Activated T-cell treated with anti-CD3 and anti-CD28 coated beads, Interleukin-2, amount 50 U/mL, for 4 hours (primary cell): ENCODE measurements at places on chromosomes 3 and 15.

GRCh38 chr3:15114466-15115358 lies 15.8 kb upstream of the RBSN start:
- no peak for DNase-seq

DNA sequence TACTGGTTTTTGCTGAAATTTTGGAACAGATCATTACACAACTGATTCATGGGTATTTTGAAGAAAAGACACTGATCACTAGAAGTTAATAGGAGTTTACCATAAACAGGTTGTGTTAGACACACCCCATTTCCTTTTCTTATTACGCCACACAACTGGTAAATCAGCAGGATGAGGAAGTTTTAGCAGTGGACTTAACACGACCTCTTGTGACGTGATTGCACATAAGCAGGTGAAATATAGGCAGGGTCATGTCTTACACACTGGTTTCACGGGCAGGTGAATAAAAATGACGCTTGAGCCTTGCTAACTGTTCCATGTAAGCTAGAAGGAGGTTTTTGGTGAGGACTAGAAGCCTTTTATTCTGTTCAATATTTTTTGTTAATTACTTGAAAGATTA lies 27.1 kb upstream of the TPRG1 start:
- no peak for DNase-seq

DNA sequence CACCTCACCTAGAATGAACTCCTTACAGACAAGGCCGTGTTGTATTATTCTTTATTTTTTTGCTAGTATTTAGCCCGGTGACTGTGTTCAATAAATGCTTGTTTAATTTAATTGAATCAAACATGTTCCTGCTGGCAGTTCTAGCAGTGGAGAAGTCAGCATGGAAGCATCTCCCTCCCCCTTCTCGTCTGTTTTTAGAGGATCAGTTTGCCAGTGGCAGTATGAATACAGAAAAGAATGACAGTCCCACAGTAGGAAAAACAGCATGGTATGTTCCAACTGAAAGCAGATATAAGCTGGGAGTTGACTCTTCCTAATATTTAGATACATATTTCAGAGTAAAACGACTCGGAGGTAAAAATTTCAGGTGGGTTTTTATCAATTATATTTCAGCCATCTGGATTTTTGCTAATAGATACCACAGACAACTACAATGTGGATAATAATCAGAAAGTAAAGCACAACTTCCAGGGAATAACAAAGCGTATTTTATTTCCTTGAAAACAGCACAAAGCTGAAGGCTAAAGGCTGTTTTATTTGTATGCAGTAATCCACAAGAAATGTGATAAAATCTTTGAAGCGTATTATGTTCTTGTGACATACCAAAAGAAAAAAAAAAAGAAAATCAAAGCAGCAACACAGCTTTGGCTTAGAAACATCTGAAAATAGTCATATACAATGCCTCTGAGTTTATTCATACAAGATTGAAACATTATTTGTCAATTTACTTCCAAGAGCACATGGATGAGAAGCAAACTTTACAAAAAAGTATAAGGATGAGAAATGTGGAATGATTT lies 244.5 kb upstream of the KCNMB2 start:
- no peak for DNase-seq

DNA sequence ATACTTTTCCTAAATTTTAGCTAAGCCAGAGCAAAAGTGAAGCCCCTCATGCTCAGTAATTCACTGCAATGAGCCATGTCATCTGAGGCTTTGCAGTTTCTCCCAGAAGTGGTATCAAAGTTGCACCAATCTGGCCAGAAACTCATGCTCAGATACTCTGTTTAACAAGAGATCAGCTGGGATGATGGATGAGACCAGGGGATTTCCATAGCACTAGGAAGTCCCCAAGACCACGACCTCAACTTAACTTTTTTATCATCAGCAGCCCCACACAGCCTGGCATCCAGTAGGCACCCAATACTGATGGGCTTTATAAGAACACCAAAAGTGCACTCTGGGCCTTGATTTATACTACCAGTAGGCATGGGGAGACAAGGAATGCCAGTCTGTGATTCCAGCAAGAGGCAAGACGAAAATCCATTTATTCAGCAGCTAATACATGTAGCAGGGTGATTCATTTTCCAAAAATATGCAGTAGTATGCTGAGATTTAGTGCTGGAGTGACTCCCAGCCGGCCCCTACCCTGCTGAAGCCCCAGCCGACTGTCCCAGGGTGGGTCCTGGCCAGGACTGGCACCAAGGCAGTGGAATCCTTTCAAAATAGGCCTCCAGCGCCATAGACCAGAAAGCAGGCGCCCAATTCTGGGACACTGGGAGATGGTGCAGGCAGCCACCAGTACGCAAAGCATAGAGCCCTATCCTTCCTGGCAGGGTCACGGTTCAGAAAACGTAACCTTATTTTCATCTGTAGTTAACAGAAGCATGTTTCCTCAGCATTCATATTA lies 612 bp upstream of the LDHAL6B start:
- no peak for DNase-seq

GRCh38 chr3:72368331-72368975 lies 479.8 kb downstream of the SHQ1 start:
- no peak for DNase-seq

- no peak for DNase-seq
These were observed 71.2 kb upstream of the SOX14 start for GRCh38 chr3:137692803-137693431.

DNA sequence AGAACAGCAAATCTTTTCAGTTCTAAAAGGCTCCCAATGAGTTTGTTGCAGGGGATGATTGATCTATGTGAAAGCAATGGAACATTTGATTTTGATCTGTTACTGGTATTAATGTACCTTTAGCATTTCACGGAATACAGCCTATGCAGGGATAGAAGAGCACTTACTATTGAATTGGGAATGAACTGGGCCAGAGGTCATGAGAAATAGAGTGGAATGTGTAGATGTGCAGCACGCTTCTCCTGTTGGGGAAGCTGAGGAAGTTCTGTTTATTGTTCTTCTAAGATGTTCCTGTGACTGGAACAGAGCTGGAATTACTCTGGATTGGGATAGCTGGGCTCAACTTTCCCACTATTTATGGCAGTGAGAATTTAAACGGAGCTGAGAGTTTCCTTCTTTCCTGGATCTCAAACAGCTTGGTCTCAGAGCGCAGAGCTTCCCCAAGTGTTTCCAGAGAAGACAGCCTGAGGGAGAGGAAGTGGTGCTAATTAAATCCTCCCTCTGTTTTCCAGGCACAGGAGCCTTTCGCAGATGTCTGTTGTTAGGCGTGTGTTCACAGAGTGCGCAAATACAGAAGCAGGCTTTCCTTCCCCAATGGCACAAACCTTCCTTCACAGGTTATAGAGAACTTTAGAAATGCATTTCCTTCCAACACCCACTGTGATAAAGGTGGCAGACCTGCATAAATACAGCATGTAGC lies 32.5 kb downstream of the TPRG1 start:
- no peak for DNase-seq

DNA sequence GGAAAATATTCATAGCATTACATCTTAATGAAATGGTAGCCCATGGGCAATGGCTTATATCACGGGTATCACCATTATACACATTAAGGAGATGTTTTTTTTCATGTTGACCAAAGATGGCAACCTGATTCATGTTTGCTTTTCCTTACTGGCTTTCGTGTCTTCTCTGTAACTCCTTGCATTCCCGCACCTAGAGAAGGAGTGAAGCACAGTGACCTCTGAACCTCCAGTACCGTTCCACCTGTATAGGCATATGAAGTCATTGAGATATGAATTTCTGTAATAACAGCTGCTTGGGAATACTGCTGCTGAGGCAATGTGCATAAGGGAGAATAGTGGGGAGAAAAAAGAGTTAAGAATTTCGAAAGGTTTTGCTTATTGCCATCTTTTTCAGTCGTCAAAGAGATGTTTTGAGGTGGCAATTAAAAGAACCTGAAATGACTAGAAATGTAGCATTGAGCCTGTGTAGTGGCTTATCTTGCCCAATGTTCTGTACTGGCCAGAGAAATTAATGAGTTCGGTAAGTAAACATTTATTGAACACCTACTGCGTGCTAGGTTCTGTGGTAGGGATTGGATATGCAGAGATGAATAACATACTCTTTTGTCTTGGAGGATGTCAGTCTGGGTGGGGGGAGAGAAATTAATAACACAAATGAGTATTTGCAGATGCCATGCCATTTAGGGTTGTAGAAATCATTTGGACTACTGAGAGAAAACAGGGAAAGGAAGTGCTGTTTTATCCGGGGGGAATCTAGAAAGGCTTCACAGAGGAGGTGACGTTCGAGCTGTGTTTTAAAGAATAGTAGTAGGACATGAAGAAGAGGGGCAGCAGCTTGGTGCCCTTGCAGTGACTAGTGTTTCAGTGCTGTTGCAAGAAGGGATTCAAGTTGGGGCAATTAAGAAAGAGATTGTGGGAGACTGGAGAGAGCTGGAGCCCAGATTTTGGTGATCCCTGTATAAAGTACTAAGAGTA lies 2.5 kb downstream of the FEM1B start:
- DNase-seq = no peak

DNA sequence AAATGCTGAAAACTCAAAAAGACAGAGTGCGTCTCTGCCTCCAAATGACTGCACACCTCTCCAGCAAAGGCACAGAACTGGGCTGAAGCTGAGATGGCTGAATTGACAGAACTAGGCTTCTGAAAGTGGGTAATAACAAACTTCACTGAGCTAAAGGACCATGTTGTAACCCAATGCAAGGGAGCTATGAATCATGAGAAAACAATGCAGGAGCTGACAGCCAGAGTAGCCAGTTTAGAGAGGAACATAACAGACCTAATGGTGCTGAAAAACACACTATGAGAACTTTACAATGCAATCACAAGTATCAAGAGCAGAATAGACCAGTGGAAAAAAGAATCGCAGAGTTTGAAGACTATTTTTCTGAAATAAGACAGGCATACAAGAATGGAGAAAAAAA lies 10.1 kb upstream of the AVEN start:
- DNase-seq = no peak

DNA sequence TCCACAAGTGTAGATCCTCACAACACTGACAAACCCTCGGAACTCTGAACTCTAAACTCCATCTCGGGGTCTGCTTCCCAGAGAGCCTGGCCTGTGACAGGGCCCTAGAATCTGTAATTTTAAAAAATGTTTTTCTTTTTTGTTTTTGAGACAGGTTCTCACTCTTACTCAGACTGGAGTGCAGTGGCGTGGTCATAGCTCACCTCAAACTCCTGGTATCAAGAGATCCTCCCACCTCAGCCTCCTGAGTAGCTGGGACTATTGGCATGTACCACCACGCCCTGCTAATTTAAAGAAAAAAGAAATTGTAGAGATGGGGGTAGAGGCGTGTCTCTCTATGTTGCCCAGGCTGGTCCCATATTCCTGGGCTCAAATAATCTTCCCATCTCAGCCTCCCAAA lies 26.2 kb downstream of the CRABP1 start:
- no peak for DNase-seq
